Neural crest cell (in vitro differentiated cells): ENCODE measurements at places on chromosomes 3 and 15.

DNA sequence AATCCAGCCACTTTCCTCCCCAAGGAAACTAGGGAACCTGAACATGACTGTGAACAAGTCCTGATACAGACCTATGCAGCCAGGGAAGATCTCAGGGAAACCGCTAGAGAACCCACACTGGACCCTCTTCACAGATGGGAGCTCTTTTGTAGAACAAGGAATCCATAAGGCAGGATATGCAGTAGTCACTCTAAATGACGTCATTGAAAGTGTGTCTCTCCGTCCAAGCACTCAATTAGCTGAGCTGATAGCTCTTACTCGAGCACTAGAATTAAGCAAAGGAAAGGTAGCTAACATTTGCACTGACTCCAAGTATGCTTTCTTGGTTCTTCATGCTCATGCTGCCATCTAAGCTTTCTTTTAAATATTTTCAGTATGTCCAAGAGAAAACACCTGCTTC, 10.0 kb upstream of the SMCO1 start:
- DNase-seq: no peak

DNA sequence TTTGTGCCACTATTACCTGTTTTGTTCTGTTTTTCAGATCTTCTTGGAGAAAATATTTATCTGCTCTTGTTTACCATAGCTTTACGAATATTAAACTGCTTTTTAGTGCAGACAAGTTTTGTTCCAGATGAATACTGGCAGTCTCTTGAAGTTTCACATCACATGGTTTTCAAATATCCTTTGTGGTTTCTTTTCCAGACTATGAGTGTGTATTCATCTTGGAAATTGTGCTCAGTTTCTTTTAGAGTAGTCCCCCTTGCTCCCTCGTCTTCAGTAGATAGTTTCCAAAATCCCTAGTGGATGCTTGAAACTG, 1.2 kb downstream of the PIGB start:
- DNase-seq: no peak

DNA sequence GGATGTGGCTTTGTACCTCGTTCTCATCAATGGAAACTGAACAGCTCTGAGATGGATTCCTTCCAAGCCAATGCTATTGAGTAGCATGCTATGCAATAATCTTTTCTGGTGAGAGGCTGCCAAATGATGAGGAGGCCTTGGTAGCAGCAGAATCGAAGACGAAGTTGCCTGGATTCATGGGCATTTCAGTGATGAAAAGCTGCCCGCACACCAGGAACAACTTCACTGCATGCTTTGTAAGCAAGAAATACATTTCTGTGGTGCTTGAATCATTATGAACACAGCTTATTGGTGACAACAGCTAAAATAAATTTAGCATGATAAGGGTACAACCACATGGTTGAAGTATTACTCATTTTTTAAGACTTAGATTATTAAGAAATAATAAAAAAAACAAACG, 246.8 kb upstream of the ROBO1 start:
- no peak for DNase-seq

DNA sequence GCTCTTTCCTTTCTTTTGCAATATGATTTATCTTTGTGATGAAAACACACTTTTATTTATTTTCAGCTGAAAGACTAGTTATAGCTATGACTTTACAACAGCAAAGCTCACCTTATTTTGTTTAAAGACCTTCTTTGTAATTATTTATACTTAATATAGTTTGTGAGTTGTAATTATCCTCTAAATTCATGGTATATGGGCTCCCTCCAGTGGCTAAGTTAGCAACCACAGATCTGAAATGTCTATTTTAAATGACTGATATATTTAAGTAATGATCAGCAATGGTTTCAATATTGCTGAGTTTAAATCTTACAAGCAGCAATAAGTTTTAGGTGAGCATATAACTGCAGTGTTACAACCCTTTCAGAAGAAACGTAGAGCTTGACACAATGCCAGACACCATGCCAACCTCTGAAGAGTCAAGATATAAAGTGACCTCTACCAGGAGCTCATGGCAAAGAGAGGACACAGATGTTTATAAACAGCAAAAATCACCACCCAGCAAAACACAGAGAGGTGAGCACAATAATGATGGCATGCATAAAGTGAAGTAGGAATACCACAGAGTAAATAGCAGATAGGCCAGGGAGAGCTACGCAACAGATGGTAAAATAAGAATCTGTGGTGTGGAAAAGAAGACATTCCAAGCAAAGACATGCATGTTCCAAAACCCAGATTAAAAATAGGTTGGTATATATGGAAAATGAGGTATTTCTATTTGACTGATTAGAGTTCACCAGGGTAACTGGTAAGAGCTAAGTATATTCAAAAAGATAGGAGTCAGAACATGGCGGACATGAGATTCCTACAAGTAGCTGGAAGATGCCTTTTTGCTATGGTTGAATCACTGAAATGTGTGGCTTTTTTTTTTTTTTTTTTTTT, 143.7 kb upstream of the ZNF385D start:
- peak; percentile 3 for DNase-seq

- no peak for DNase-seq
These were observed 110.1 kb upstream of the PLXNA1 start for GRCh38 chr3:126872701-126873342.

DNA sequence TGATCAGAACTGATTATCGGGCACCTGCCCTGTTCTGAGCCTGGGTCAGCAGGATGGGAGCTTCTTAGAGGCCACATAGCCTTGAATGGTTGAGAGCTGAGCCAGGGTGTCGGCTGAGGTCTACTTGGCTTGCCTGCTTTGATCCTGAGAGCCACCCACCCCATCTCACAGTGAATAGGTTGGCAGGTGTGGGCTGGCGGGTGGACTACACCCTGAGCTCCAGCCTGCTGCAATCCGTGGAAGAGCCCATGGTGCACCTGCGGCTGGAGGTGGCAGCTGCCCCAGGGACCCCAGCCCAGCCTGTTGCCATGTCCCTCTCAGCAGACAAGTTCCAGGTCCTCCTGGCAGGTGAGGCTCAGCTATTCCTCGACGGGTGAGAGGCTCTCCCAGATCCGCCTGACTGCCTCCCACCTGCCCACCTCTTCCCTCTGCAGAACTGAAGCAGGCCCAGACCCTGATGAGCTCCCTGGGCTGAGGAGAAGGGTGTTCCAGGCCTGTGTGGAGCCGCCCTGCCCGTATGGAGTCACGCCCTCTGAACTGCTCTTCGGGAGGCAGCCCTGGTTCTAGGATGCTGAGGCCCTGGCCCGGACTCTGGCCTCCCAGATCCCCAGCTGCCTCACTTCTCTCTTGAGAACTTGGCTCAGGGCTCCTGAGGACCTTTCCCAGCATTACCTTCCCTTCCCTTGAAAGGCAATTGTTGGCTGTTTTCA, 3.8 kb downstream of the COMMD4 start:
- no peak for DNase-seq

GRCh38 chr3:35028157-35028556, 611.2 kb upstream of the ARPP21 start:
- no peak for DNase-seq

GRCh38 chr15:42367041-42367440, 7.7 kb downstream of the CAPN3 start:
- no peak for DNase-seq

DNA sequence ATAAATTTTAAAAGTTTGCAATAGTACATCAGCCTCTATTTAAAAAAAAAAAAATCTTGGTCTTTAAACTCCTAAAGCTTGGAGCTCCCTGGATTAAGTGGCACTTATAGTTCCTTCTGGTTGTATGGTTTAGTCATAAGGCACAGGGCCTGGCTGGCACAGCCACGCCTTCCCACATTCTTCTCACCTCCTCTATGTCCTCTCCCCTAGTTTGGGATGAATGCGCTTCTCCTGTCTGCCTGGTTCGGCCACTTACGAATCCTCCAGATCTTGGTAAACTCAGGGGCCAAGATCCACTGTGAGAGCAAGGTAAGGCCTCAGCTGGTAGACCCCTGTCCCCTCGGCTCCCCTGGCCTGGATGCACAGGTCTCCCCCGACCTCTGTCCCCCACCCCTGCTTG, 10.0 kb downstream of the ANKDD1A start:
- no peak for DNase-seq

GRCh38 chr3:183591881-183592521, 36.5 kb upstream of the KLHL6 start:
- DNase-seq: no peak

DNA sequence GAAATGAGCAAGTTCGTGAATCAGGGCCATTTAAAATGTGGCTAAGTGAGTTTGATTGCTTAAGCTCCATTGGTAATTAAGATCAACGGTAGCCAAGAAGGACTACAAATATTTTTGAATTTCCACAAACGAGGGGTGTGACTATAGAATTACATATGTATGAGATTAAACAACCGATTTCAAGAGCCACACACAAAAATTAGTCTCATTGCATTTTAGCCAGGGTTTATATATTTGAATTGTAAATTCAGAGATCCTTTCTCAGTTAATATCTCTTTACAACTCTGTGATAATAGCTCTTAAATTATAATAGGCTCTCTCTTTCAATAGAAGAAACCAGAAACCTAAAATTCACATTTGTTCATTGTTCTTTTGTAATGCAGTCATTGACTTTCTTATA, 325.6 kb upstream of the ICE2 start:
- no peak for DNase-seq

DNA sequence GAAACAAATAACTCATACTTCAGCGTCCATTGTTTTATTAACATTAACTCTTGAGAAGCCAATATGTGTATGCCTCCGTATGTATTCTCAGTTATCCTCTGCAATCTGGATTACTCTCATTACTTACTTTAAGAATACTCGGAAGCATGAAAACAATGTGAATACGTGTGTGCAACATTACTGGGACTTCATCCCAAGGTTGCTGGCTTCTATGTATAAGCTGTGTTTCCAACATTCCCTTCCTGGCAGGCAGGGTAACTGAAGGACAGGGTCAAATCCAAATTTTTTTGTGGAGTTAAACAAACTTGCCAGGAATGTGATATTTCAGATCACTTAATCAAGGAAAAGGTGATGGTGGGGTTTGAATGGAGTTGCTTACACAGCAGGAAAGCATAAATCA, 34.5 kb upstream of the NR1I2 start:
- DNase-seq: no peak

- DNase-seq: peak; percentile 36
These were observed 561 bp downstream of the SIDT1 start for GRCh38 chr3:113532698-113533533.

DNA sequence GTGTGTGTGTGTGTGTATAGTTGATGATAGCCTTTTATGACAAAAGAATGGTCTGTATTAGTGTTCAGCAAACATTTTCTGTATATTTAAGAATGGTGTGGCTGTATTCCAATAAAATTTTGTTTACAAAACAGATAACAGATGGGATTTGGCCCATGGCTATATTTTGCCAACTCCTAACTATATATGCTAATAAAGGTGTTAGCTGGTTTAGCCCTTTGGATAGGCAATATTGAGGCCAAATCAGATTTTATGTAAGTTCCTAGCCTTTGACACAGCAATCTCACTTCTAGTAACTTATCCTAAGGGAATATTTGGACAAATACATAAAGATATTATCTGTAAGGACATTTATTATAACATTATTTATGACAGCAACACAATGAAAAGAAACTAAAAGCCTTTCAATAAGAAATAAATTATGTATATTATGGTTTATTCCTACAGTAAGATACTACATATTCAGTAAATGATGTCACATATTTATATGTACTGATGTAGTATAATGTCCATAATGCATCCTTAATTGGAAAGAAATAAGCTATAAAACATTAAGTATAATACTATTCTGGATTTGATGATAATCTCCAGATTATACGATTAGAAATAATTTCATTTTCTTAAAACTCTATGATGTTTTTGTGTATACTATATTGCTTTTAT, 264.0 kb downstream of the RBMS3 start:
- DNase-seq: no peak

DNA sequence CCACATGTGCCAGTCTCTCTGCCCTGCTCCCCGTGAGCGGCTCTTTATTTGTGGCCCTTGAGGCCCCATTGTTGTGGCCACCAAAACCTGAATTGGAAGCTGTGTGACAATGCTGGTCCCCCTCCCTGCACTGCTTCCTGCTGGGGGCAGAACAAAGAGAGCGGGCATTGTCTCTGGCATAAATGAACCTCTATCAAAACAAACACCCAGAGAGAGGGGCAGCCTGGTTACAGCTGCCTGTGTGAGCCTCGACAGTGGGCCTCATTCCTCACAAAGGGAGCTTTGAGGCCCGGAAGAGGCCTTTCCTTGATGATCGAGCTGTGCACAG, 152.9 kb downstream of the IGF1R start:
- DNase-seq: peak; percentile 37

DNA sequence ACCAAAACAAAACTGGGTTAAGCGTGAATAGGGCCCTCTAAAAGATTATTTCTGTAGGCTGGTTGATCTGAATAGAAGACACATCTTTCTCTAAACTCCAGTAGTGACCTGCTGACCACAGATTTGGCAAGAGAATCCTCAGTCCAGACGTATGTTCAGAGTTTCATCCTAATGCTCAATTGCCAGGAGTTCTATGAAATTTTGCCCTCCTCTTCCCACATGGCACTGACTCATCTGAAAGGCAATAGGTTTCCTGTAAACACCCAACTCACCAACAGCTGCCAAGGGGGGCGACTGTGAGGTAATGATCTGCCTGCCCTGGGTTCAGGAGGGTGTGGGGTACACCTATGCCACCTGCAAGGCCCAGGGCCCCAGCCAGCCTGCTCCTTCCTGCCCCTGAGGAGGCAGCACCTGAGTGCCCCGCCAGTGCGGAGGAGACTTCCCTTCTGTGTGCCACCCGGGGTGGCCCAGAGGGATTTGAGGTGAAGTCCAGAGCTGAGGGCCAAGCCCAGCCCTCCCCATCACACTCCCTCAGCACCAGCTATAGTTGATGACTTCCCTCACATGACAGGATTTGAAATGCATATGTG, 8.4 kb upstream of the PLA2G4D start:
- no peak for DNase-seq

- no peak for DNase-seq
These were observed 16.9 kb upstream of the FAM3D start for GRCh38 chr3:58683466-58683865.

DNA sequence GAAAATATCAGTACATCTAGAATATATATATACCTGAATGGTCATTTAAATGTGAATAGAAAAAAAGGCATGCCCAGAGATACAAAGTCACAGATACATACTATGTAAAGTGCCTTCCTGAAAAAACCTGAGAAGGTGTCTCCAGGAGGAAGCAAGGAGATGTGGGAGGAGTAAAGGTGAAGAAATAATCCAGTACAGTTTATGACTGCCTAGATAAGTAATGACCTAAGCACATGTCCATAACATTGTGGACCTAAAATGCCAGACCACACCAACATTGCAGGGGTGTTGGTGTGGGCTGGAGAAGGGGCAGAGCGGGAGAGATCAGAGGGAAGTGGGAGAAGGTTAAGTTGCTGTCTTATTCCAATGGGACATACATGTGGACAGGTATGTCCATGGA, 226.9 kb downstream of the ZNF621 start:
- DNase-seq: no peak

DNA sequence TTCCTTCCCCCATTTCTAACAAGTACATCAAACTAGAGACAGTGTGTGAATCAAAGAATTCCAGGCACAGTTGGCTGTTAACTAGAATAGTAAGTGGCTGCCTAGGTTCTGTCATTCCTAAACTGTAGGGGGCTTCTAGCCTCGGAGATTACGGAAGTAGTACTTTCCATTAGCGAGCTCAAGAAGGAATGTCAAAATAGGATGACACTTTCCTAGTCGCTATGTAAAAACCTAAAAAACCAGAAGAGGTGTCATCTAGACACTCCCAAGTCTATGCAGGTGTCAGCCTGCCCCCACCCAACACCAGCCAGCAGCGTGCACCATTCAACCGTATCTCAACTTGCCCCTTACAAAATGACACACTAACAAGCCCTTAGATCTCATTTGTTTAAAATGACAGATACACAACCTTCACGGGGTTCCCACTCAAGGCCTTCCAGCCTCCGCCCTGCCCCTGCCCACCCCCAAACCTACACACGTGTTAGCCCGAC, 874 bp downstream of the INO80 start:
- no peak for DNase-seq
